Upper lobe of left lung (tissue), 6 donors: ENCODE measurements at places on chromosomes 11 and 22. TPM values are rescaled to one million over a fixed set of nuclear protein-coding genes. Genes with fewer than 3 reads are reported as not detected.

Gene PHETA2
- total RNA-seq, result 7.3 TPM

DNA sequence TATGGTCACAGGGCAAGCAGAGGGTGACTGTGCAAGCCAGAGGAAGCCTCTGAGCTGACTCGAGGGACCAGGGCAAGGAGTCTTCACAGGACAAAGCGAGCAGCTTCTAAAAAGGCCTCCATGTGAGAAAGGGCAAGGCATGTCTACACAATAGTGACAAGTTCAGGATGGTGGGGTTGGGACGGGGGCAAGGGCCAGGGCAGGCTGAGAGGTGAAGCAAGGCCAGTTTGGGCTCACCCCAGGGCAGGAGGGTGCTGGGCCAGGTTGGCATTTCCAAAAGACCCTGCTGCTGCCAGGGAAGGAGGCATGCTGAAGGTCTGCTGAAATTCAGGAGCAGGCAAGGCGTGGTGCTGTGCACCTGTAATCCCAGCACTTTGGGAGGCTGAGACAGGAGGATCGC lies 12.3 kb upstream of the CABP7 start:
- H3K4me3 ChIP-seq, result no peak overlapping the region
- DNase-seq, result no peak
- no peaks in the 10 kb centered on the region for H3K36me3 ChIP-seq
- H3K27ac ChIP-seq, result no peak overlapping the region
- peaks cover 25% of the 10 kb centered on the region for H3K4me1 ChIP-seq
- no peaks in the 10 kb centered on the region for H3K27me3 ChIP-seq

Gene MYOD1
- total RNA-seq, result not detected

GRCh38 chr11:94834911-94835593 lies 66.9 kb downstream of the AMOTL1 start:
- no peaks in the 10 kb centered on the region for H3K36me3 ChIP-seq
- H3K4me1 ChIP-seq, result peaks cover 44% of the 10 kb centered on the region
- no peak for DNase-seq
